ENCODE measurements at places on chromosomes 3 and 15.

GRCh38 chr3:14472471-14473351, 67.4 kb downstream of the GRIP2 start:
- no peak for DNase-seq

DNA sequence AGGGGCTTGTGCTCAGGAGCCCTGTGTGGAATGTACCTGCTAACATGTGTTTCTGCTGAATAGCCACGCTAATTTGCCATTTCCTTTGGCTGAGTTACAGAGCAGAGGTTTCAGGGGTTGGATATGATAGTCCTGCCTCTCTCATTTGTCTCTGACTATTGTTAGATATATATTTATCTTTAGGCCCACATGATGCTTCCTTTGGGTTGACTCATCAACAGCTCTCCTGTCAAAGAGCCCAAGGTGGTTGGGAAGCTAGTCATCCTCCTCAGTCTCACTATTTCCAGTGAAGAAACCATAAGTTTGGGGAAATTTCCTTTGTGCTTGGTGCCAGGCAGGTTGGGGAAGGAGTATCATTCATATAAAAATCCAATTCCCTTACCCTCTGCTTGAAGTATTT, 1194.6 kb downstream of the ZPLD1 start:
- DNase-seq, result no peak

DNA sequence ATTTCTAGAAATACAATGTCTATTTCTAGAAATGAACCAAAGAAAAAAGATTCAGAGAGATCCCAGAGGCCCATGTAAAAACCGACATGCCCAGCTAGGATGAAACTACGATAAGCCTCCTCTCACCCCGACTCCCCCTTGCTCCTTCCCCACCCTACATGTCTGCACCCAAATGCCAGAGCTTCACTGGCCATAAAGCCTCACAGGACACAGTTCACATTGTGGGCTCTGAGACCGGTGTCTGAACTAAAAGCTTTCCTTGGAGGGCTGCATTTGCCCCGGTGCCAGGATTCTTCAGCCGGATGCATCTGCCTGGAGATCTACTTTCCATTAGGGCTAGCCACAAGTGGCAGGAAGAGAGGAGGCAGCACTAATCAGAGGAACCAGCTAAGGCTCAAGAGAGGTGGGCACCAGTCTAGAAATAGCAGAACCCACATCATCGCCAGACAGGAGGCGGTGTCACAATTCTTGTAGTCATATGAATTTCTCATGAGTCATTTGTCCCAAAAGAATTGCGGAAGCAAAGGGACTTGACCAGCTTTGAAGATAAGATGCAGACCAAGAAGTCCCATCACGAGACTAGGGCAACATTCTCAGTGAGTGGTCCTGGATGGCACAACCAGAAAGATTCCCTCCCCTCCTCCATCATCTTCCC, 353.6 kb downstream of the NTRK3 start:
- DNase-seq, result no peak

- no peak for DNase-seq
These were observed 688.7 kb downstream of the MECOM start for GRCh38 chr3:168974617-168975403.

DNA sequence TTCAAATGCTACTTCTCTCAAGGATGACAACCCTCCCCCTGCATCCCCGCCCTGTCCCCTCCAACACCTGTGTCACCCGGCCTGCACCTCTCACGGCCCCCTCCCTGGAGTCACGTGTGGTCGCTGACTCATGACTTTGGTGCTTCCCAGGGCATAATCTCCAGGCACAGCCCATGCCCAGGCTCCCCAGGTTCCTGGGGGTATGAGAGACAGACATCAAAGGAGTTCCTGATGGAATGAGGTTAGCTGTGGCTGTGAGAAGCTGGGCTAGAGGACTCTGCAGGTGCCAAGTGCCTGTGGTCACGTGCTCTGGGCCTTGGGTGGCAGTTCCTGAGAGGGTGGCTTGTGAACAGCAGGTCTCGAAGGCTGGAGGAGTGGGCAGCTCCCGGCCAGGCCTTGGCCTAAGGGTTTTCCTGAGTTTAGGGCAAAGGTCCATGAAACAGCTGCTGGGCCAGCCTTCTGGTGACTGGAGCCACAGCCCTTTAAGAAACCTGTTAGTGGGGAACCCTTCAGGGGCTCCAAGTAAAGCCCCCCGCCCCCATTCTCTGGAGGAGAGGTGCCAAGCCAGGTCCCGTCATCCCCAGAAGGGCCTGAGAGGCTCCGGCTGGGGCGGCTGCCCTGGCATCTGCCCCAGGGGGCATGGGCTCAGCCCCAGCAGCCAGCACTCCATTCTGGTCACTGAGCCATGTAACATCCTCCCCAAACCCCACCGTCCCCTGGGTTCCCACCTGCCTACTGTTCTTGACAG, 230.0 kb downstream of the XXYLT1 start:
- no peak for DNase-seq

- no peak for DNase-seq
These were observed 1358.5 kb downstream of the ROBO2 start for GRCh38 chr3:78398401-78398800.

GRCh38 chr15:73746883-73747282, 6.3 kb downstream of the INSYN1 start:
- DNase-seq, result no peak

DNA sequence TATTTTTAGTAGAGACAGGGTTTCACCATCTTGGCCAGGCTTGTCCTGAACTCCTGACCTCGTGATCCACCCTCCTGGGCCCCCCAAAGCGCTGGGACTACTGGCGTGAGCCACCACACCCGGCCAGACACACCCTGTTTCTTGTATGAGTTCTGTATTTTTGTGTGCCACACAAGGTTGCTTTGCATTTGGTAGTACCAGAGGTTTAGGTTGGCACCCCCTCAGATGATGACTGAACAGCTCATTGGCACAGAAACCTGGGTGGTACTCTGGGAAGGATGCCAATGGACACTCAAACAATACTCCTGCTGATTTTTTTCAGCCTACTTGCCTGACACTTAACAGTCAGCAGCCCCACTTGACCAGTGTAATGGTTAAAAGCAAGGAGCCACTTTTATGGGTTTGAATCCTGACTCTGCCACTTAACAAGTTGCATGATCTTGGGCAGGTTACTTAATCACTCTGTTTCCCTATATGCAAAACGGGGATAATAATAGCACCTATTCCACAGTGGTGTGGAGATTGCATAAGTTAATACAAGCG, 39.2 kb upstream of the BCL2A1 start:
- no peak for DNase-seq

GRCh38 chr3:25971736-25972135, 181.8 kb downstream of the OXSM start:
- DNase-seq, result no peak

GRCh38 chr15:100129677-100130076, 212.1 kb downstream of the ADAMTS17 start:
- no peak for DNase-seq

DNA sequence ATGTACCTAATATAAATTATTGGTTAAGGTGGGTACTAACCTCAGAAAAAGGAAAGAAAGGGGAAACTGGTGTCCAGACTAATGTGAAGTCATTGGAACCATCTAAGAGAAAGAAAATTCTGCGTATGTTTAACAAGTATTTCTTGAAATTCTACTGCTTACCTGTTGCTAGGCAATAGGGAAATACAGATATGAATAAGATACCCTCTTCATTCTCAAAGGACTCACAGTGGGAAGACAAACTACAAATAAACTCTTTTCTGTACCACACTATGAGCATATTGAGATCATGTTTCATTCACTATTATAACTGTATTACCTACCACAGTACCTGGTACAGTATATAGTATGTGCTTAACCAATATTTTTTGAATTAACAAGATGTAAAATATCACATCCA, 140.5 kb upstream of the MLF1 start:
- no peak for DNase-seq

DNA sequence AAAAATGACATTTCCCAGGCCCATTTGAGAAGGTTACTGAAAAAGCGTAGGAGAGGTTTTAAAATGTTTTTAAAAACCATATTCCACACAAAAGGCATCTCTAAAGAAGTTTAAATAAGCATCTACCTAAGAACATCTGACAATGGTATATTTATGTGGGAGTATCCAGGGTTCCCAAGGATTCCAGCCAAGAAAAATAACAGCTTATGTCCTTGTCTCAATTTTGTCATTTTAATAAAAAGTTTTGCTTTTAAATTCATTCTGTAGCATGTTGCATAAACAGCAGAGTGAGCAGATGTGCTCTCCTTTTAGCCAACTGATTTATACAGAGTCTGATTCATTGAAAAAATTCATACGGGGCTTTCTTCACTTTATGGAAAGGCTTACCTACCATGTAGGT, 129.9 kb downstream of the LRRC3B start:
- no peak for DNase-seq

All from CD4-positive, alpha-beta memory T cell (primary cell).